Stimulated activated CD8-positive, alpha-beta memory T cell treated with anti-CD3 and anti-CD28 coated beads, Interleukin-15, amount 100 ng/mL, for 4 hours (primary cell): ENCODE measurements at places on chromosomes 2 and 18.

GRCh38 chr2:164186591-164186990 lies 434.7 kb downstream of the GRB14 start:
- DNase-seq: no peak

- DNase-seq: no peak
These were observed 3.5 kb downstream of the DQX1 start for GRCh38 chr2:74522516-74522915.

GRCh38 chr2:175012516-175012915 lies 7.3 kb upstream of the CHN1 start:
- no peak for DNase-seq

DNA sequence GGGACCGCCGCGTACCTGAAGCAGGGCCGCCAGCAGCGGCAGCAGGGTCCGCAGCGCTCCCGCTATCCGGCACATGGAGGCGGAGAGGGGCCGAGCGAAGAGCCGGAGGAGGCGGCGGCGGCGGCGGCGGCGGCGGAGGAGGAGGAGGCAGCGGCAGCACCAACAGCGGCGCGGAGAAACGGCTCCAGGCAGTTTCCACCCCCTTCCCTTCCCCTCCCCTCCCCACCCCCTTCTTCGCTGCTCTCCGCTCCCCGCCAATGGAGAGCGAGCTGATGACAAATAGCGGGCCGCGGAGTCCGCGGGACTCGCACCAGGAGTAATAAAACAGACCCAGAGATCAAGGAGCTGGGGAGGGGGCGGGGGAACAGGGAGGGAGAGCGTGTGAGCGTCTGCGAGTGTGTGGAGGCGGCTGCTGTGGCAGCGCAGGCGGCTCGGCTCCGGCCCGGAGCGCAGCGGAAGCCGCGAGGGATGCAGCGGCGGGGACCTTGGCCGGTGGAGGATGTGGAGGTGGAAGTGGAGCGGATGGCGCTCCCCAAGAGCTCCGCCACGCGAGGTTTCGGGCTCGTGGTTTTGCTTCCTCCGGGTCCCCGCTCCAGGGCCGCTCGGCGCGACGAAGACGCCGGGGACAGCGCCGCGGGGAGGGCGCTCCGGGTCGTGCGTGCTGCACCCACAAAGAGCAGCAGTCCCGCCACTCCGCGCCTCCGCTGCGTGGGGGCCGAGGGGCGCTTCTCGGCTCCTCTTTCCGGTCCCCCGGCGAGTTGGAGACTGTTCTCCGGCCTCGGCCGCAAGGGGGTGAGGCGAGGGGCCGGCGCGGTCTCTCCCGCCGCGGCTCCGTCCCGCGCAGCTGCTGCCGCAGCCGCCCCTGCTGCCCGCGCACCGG lies at the start of gene CDH2:
Gene CDH2, minus strand, starts transcription at position 183 of the 880 bp plus-strand sequence. Its CDS starts 108 bp downstream, at position 75.
- no peak for DNase-seq

DNA sequence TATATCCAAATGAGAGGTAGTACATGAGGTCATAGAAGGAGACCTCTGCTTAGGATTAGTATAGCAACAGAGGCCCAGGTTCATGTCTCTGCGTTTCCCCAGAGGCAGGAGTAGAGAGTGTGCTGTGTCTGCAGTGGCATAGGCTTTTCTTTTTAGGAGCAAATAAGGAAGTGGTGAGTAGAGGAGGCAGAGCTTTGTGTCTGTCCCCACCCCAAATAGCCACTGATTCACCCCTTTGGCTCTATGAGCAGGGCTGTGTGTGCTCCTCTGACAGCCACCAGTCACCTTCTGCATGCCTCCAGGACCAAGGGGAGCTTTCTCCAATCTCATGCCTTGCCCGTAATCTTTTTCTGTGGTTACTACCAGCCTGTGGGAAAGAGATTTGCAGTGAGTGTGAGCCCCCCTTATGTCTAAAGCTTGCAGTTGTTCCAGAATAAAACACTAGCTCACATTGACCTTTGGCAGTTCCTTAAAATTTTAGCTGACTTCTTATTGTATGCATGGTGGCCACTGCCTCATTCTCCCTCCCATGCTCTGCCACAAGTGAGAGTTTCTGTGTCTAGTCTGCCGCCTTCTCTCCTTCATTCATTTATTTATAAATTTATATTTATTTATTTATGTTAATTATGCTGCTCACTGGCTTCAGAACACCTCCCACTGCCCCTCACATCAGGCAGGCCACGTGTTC lies 23.5 kb upstream of the ELAC1 start:
- no peak for DNase-seq

- DNase-seq: no peak
These were observed 124.2 kb downstream of the CLIP4 start for GRCh38 chr2:29239209-29239960.

- DNase-seq: no peak
These were observed 118.4 kb downstream of the LRRC30 start for GRCh38 chr18:7349181-7349837.

GRCh38 chr2:178848335-178848734 lies 41.1 kb upstream of the TTN start:
- DNase-seq: no peak

GRCh38 chr2:163849756-163850435 lies 114.1 kb upstream of the FIGN start:
- DNase-seq: no peak

DNA sequence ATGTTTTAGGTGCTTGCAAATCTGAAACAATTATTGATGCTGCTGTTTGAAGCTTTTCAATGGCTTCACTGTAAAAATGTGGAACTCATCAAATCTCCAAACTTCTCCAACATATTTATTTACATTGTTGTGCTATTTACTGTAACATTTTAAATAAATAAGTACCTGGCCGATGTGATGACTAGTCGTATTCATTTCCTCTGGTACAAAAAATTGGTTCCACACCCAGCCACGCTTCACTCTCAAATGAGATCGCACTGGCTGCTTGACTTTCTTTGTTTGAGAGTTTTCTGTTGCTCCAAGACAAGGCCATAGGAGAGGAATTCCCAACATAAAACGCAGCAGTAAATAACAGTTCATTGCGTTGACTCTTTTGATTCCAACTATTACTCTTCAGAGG lies 32.0 kb downstream of the CDH19 start:
- no peak for DNase-seq

GRCh38 chr2:33704406-33704855 lies 105.3 kb upstream of the FAM98A start:
- no peak for DNase-seq

- no peak for DNase-seq
These were observed 62.4 kb downstream of the OSR1 start for GRCh38 chr2:19295998-19296502.

GRCh38 chr2:26521054-26521912 lies 43.4 kb upstream of the OTOF start:
- DNase-seq: no peak

- DNase-seq: no peak
These were observed 509 bp upstream of the CYS1 start for GRCh38 chr2:10080536-10081304.

GRCh38 chr2:6290217-6291015 lies 575.3 kb downstream of the CMPK2 start:
- no peak for DNase-seq
